ENCODE measurements at places on chromosomes 7 and 10. TPM values are rescaled to one million over a fixed set of nuclear protein-coding genes. Genes with fewer than 3 reads are reported as not detected.

DNA sequence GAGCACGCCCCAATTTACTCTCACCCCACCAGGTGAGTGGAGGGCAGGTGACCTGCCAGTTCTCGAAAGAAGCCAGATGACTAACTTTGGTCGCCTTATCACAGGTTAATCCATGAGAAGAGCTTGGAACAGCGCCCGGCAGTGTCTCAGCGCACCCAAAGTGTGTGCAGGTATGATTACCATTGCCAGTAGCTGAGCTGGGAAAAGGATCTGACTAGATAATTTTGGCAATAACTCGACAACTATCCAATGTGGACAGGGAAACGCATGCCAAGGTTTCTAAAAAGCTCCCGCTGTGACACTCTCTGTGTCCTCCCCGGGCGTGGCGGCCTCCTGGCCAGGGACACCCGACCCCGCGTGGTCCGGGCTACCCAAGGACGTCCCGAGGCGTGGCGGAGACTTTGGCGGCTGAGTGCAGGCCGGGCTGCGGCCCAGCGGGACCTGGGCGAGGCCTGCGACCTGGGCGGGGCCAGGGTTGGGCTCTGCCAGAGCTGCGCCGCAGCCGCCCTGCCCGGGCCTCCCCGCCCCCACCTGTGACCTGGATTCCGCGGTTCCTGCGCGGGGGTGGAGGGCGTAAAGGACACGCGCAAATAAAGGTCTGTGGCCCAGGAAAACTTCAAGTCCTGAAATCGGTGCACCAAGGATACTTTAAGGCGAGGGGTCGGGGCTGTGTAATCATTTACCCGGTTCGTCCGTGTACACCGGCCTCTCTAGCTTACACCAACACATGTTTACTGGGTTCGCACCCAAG, 13.7 kb upstream of the WAPL start:
- DNase-seq, result peak; percentile 63

DNA sequence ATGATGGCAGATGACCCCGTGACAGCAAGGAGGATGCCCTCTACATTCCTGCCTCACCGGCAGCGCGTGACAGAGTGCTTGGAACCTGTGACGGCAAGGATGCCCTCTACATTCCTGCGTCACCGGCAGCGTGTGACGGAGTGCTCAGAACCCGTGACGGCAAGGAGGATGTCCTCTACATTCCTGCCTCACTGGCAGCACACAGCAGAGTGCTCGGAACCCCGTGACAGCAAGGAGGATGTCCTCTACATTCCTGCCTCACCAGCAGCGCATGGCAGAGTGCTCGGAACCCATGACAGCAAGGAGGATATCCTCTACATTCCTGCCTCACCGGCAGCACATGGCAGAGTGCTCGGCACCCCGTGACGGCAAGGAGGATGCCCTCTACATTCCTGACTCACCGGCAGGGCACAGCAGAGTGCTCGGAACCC, 231.0 kb downstream of the DIP2C start:
- no peak for DNase-seq

DNA sequence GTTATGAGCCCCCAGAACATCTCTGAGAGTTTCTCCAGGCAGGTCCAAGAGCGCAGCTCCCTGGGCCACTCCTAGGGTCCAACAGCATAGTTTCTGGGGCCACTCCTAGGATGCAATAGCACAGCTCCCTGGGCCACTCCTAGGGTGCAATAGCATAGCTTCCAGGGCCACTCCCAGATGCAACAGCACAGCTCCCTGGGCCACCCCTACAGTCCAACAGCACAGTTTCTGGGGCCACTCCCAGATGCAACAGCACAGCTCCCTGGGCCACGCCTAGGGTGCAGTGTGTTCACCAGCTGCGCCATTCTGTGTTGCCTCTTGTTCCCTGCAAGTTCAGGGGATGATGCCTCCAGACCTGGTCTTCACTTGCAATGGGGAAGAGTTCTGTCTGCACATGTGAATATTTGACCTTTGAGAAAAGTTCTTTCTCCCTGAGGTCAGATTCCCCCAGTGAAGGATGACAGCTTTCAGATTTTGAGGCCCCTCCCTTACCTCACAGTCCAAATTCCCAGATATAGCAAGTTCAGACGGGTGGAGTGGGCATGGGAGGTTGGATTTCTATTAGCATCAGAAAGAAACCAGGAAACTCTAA, 43.0 kb upstream of the LEP start:
- no peak for DNase-seq

DNA sequence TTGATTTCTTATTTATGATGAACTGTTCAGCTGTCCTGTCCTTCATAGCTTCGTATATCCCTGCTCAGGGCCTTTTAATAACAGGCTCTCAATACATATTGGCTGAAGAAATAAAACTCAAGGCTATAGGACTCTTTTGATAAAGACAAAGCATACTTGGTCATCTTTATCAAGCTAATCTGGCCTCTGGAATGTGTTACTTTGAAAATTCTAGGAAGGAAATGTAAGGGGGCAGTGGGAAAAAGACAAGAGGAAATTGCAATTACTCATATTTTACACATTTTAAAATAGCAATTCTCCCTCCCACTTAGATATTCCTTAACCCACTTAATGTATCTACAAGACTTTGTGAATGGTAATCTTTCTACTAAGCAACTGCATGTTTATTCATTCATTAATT, 94.3 kb downstream of the OSBPL3 start:
- no peak for DNase-seq

DNA sequence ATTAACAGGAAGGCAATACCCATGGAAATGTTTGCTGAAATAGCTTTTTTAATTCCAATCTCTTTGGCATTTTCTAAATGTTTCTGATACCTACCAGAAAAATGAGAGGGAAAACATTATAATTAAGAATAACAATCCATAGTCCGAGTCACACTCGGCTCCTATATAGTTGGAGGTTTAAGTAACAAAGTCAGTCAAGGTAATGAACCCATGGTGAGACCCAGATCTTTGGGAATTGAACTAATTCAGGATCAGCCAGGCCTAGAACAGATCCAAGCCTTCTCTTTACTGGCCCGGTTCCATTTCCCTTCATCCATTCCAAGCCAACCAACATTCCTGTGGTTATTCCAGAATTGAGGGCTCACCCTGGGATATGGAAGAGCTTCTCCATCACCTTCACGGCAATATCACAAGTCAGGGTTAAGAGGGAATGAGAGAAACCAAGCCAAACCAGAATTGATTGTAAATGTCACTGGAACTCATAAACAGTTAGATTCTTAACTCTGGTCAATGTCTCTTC, 28.3 kb downstream of the ABCB4 start:
- no peak for DNase-seq

DNA sequence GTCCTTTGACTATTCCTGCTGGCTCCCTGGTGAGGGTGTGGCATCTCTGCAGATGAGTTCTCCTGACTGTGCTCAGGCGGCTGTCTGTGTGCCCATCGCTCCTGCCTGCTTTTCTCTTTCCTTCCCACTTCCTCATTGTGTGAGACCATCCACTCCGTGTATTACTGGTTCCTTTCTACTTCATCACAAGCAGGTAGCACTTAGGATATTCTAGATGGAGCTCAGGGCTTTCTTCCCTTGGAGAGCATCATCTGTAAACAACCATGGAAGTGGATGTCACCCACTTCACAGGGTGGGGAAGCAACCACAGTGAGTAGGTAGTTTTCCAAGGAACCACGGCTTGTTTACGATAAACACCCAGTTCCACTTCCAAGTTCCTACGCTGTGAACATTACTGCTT, 15.7 kb downstream of the DNAJB6 start:
- DNase-seq, result no peak

DNA sequence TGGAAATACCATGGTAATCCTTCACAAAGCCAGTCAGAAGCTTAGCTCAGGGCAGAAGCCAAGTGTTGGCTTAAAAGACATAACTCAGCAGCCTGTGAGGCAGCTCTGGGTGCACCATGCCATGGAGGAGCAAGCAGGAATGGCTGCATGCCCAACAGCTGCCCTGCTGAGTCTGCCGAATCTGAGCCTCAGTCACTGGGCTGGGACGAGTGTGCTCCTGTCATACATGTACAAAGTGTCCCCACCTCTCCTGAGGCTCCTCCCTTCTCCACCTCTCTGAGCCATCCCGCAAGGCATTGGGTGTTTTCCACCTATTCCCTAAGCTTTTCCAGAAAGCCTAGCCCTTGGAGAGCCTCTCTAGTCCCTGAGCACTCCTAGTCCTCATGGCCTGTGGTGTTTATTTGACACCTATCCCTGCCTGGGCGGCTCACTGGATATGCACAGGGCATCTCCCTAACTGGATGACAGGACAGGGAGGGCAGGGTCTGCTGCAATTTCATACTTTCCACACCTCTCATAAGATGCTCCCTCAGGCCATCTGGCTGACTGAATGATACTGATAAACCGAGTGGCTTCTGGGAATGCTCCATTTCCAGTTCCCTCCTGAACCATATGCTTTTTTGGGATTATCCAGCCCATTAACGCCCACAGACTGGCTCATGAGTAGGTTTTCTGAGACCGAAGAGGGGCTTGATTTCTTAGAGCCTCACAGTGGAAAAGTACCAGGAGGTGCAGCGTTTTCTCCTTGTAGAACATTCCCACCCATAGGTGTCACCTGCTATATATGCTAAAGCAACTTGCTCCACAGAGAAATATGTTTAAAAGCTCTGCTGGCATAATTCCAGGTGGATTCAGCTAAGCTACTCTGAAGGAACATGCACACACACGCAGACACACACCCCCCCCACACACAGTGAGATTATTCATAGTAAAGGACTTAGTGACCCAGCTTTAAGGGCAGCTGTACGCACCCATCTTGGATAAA, 199.3 kb downstream of the SNX10 start:
- no peak for DNase-seq

GRCh38 chr10:118238573-118239235, 103.4 kb downstream of the FAM204A start:
- DNase-seq, result no peak

- no peak for DNase-seq
Observed at GRCh38 chr10:22750131-22750530, 35.8 kb upstream of the PIP4K2A start.

- no peak for DNase-seq
Observed at GRCh38 chr7:158494162-158494586, 93.4 kb downstream of the PTPRN2 start.

DNA sequence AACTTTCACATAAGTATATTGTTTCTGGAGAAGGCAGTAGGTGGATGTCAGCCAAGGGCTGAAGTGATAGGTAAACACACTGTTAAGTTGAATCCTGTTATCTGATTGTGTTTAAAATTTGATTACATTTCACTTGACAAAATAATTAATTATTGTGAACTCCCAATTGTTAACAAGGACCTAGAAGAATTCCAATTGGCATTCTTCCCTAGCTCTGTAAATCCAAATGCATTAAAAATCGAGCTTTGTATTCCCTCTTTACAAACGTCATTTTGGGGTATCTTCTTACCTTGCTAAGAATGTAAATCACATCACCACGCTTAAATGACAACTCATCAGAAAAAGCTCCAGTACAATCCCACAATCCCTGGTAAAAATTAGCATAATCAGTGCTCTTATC, 179.9 kb downstream of the SKAP2 start:
- no peak for DNase-seq

DNA sequence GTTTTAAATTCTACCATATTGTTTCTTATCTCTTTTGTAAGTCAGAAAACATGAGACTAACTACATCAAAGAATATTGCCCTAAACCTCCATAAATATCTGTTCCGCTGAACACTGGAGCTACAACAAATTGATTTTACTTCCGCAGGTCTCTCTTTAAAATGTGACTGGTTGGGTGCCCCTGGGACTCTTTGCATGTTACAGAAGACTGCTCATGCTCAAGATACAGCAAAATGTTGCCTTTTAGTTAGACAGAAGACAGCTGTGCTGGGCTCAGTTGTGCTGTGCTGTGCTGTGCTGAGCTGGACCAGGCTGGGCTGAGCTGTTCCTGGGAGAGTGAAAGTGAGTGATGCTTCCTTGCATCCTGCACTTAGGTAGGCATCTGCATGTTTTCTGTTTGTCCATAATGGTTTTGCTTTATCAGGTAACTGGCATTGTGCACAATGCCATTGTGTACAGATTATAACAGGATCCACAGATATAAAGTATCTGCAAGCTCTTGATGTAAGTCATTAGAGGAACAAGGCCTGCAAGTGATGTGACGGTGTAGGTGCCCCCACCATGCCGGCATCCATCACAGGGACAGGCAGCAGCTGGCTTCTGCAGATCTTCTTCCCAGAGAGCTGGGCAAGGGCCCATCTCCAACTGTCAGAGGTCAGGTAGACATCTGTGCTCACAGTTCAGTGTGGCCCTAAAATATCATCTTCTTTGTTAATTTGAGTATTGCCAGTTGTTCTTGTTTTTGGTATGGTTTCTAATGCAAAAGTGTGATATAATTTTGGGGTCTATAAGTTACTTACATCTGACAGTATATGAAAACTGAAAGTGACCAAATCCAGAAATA, 972.5 kb upstream of the CELF2 start:
- no peak for DNase-seq

- no peak for DNase-seq
Observed at GRCh38 chr7:106723398-106723797, 62.4 kb upstream of the CCDC71L start.

DNA sequence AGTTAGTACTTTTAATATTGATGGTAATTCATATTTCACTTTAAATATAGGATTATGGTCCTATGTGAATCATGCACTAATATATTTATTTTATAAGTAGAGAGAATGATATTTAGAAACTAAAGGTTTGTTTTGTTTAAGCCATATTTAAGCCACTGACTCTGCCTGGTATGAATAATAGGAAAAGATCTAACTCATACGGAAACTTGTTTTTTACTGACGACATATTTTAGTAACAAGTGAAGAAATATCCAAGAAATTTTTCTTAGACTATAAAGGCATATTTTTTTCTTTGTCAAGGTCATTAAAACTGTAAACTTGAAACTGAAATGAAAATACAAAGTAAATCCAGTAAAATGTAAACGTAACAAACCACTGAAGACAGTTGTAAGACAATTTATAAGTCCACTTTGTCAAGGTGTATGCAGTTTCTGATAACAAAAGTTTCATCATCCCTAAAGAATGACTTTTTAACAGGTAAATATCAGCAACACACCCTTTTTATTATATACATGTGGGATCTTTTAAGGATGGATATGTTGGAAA, 147.1 kb downstream of the PHF14 start:
- DNase-seq, result no peak

DNA sequence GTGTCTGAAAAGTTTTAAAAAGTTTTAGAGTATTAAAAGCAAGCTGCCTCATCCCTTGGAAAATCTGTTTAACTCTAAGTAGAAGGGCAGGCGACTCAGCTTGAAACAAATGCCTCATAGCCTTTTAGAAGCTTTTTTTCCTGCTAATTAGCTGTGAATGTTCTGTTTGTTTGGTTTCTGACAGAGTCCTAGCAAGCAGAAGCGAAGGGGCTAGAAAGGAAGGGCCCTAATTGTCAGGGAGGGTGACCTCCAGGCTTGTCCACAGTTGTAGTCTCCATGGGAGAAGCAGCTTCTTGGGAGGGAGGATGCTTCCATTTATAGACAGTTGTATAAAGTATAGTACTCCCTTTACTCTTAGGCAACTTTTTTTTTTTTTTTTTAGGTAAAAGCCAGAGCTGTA, 90.9 kb downstream of the DNAJC1 start:
- no peak for DNase-seq

Gene EGFR
- total RNA-seq, result 55.1 TPM

Gene IGFBP1
- total RNA-seq, result not detected

Gene HOXA3
- 22.6 TPM for total RNA-seq

Gene ALOX5
- not detected for total RNA-seq

Gene SUGCT
- 9.9 TPM for total RNA-seq

Gene NODAL
- total RNA-seq, result 1.3 TPM

Gene AKR1C8
- total RNA-seq, result not detected

Gene CALY
- total RNA-seq, result not detected
